NCI-H2081 (cell line): ENCODE measurements at places on chromosomes 11 and 22.
A peak's percentile ranks its signal among the peaks of the same experiment; 100 is the strongest.

GRCh38 chr11:35623621-35624168 is 5.4 kb downstream of the FJX1 start:
- no peak for DNase-seq

DNA sequence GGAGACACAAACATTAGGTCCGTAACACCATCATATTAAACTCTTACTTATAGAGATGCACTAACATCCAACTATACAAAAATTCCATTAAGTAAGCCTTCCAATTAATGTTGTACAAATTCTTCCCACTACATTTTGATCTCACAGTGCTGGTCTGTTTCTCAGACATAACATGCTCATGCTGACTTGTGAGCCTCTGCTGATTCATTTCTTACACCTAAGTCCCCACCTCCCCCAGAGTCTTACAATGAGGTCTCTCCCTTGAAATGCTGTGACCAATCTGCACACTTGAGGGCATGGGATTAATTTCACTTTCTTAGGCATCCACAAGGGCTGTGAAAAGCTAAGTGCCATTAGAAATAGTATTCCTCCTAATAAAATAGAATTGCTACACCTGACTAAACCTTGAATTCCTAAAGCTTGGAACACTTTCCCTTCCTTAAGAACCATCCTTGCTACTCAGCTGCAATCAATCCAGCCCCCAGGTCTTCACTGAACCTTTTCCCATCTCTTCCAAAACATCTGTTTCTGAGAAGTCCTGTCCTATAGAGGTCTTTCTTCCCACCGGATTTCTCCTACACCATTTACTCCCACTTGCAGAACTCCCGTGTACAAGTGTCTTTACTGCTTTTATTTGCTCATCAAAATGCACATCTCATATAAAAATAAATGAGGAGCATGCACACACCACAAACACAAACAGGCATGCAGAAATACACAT is 2.0 kb downstream of the HBG1 start:
- no peak for DNase-seq

DNA sequence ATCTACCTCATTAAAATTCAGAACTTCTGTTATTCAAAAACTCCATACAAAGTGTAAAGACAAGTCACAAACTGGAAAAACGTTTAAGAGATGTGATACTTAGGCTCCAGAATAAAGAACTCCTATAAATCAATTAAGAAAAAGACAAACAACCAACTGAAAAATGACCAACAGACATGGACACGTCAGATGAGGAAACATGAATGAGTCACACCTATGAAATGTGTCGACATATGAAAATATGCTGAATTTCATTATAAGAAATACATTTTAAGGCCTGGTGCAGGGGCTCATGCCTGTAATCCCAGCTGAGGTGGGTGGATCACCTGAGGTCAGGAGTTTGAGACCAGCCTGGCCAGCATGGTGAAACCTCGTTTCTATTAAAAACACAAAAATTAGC is 78.7 kb downstream of the ENTHD1 start:
- no peak for DNase-seq

- no peak for DNase-seq
Observed at GRCh38 chr11:126127284-126127845, 64.7 kb upstream of the CDON start.

DNA sequence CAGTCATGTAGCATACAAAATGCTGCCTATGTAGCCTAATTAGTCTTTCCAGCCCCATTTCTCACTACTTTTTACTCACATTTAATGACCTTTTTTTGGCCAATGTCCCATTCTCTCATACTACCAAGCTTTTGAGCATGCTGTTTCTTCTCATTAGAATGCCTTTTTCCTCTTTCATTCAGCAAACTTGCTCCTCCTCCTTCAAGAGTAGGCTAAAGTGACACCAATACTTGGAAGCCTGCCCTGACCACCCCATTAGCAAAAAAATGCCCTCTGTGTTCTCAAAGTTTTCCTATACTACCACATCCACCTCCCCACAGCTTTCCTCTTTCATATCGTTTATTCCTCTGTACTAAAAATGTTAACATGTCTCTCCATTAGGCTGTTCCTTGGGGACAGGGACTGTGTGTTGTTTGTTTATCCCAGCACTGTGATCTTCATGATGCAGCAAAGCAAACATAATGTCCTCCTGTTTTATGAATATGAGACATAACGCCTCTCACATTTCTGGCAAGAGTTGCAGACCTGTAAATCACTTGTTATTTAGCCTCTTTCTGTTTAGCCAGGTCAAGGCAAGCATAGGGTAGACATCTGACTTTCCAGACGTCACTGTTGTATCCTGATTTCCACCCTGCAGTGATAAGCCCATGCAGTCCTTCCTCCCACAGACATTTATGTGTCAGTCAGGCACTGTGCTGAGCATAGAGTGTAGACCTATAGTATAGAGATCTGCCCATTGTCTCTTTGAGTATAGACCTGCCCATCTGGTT is 62.0 kb upstream of the UCP3 start:
- peak; percentile 55 for DNase-seq

DNA sequence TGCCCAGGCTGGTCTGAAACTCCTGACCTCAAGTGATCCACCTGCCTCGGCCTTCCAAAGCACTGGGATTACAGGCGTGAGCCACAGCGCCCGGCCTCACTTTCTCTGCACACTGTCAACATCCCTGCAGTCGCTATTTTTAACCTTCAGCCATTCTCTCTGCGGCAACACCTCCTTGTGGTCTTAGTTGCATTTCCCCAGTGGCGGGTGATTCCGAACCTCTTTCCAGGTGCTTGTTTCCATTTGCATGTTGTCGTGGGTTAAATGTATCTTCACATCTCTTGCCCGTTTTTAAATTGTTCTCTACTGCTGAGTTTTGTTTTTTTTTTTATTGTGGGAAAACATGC is 2.2 kb upstream of the SCT start:
- DNase-seq, result no peak
